ENCODE measurements at places on chromosomes 16 and 17.

- no peak for DNase-seq
These were observed 17.5 kb downstream of the MYBBP1A start for GRCh38 chr17:4537451-4538235.

DNA sequence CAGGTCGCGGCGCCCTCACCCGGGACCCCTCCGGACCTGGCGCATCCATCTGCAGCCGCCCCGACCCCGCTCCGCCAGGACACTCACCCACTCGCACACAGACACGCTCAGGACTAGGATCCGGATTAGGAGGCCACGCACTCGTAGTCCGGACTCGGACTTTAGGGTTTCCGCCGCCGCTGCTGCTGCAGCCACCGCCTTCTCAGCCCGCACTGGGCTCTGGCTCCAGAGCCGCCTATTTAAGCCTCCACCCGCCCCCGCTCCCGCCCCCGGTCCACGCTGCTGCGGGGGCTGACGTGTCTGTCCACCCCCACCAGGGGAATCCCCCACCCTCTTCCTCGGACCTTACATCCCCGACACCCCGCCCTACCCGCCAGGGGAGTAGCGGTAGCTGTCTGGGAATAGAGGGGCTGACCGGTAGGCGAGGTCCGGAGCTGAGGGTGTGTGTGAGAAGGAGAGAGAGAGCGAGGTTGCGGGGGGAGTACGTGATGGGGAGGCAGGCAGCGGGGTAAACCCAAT is at the start of gene RRAD:
RRAD (minus strand) TSS at position 214 of the 519 bp plus-strand sequence. CDS start 356 bp downstream, outside the sequence.
- peak; percentile 31 for DNase-seq

DNA sequence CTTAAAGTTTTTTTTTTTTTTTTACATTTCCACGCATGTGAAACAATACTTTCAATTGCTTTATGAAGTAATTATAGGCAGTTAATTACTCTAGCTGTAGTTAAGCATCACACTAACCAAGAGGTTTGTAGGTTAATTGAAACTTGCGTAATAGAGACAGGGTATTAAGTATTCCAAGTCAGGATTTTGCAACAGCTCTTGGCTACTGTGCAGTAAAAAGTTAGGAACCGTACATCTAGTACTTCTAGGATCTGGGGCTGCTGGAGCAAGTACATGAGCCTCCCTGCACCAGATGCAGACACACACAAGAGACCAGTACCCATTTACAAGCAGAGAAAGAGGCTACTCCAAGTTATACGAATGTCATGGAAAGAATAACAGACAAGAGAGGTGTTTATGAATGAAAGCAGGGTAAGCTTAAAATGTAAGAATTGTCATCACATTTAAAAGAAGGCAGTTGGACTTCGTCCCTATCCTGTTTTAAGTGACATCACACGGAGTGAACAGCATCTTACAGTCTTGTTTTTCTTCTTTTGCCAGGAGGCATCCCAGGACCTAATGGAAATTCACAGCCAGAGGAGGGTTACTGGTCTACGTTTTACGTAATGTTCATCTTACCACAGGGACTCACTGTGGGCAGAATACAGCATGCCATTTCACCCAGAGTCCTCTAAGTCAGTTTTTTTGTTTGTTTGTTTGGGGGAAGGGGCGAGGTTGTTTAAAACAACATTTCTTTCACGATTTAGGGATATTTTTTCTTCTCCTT is 379.6 kb upstream of the PSMD7 start:
- DNase-seq = no peak

DNA sequence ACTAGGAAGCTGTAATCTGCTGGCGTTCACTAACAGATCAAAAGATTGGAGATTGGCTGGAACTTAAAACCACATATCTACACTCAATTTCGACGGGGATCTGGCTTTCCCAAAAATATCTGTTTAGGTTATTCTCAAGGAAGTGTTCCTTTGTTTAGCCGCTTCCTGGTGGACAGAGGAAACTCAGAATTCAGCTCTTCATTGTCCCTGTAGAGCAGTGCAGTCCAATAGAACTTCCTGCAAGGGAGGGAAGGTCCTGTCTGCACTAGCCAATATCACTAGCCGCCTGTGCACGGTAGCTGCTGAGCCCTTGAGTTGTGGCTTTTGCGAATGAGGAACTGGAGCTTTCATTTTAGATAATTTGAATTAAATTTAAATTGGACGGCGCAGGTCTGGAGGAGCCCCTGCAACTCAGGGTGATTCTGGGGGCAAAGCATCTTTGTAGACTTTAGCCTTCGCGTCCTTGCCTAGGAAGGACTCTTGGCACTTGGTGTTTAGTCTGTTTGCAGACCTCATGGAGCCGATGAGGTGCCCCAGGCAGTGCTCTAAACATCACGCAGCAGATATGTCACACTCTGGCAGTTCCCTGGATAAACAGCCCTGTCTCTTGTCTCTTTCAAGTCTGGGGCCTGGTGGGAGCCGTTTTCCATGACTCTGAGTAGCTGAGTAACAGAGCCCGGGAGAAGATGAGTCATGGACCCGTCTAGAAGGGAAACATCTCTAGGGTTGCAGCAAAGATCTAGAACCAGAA is 122.2 kb downstream of the CCDC182 start:
- DNase-seq = no peak

DNA sequence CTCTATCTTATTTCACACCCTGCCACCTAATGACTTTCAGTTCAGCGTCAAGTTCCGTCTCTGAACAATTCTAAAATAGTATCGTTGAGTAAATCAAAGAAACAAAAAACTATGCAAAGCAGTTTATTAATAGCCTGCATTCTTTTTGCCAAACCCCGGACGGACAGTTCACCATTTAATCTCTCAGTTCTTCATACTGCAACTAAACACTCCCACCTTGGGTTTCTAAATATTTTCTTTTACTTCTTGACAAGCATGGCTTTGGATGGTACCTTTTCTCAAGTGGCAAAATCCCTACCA is 1.2 kb downstream of the MYH11 start:
- DNase-seq = no peak

DNA sequence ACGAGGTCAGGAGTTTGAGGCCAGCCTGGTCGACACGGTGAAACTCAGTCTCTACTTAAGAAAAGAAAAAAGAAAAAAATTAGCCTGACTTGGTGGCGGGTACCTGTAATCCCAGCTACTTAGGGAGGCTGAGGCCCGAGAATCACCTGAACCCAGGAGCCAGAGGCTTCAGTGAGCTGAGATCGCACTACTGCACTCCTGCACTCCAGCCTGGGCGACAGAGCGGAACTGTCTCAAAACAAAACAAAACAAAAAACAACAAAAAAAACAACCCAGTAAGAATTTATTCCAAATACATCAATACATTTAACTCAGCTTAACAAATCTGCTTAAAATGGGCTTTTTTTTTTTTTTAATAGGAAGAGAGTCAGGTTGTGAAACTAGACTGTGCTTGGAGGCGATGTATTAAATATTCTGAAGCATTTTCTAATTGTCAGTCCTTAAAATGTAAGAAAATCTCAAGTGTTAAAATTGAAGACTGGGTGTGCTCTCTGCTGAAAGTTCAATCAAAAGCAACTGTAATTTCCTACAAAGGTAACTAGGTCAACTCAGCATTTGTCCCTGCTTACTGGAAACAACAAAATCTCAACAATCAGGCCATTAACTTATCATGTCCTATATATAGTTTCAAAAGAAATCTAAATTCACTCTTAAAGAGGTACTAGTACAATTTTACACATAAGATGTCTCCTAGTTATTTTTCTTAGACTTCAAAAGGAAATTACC is 23.2 kb downstream of the KANSL1 start:
- DNase-seq = no peak

- no peak for DNase-seq
These were observed 13.6 kb downstream of the MRM1 start for GRCh38 chr17:36614933-36615332.

DNA sequence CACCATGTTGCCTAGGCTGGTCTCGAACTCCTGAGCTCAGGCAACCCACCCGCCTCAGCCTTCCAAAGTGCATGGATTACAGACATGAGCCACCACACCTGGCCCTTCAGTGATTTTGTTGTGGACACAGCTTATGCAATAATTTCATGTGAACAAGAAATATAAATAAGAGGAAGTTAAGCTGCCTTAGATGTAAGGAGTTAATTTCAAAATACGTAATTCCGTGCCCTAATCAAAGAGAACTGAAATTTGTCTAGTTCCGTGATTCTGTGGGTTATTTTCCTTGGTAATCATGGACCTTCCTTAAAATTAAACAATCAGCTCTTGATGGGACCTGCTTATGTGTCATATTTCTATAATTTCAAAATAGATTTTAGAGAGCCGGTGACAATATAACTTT is 11.9 kb downstream of the TVP23A start:
- DNase-seq = no peak

DNA sequence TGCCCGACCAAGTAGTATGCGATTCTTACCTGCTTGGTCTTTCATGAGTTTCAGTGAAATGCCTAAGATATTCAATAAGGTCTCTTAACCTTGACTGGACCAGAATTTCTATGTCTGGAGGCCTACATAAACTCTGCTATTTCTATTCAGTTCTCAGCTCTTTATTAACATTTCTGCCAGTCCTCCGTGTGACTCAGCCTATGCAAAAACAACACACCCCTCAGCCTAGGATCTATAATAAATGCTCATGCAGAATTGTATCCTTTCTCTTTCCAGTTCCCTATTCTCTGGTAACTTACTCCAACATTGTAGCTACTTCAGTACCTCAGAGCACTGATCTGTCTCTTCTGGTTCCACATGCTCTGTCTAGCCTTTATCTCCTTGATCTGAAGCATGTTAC is 1507.4 kb downstream of the CDH11 start:
- DNase-seq = no peak

DNA sequence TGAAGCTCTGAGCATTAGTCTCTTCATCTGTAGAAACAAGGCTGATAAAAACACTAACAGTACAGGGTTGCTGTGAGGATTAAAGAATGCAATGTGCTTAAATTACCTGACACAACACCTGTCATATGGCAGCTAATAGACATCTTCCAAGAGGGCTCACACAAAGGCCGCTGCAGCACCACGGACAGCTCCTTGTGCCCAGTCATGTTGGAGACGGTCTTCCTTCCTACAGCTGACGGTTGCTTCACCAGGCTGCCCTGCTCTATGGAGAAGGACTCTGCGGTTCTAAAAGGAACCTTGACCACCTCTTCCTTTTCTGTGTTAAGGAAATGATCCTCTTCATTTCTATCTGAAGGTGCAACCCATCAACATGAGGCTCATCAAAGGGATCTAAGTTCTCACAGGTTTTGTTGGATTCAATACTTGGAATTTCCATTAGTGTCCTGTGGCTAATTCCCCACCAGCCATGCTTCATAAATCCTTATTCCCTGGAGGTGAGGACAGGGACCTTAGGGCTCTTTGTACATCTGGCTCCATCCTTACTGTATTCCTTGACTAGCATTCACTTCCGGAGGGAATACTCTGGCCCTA is 138.9 kb upstream of the CES5A start:
- DNase-seq = peak; percentile 15

GRCh38 chr17:75595920-75596313 is 8.3 kb downstream of the MYO15B start:
- DNase-seq = no peak

GRCh38 chr17:28030386-28030785 is 12.1 kb upstream of the NLK start:
- DNase-seq = no peak

GRCh38 chr16:29899516-29900101 is at the start of gene SEZ6L2:
Gene SEZ6L2, minus strand, starts transcription at chr16:29899550. Its CDS starts 531 bp downstream, at chr16:29899019.
- no peak for DNase-seq

GRCh38 chr16:255183-255582 is 20.6 kb downstream of the RGS11 start:
- DNase-seq = no peak

- no peak for DNase-seq
These were observed 1.3 kb downstream of the RILP start for GRCh38 chr17:1648173-1648962.
